ENCODE measurements at places on chromosomes 1 and 21.

- DNase-seq, result no peak
Measured at GRCh38 chr1:153217212-153217611, at the start of gene PRR9. PRR9 (plus strand) TSS chr1:153217584; CDS start chr1:153218145, 561 bp downstream.

DNA sequence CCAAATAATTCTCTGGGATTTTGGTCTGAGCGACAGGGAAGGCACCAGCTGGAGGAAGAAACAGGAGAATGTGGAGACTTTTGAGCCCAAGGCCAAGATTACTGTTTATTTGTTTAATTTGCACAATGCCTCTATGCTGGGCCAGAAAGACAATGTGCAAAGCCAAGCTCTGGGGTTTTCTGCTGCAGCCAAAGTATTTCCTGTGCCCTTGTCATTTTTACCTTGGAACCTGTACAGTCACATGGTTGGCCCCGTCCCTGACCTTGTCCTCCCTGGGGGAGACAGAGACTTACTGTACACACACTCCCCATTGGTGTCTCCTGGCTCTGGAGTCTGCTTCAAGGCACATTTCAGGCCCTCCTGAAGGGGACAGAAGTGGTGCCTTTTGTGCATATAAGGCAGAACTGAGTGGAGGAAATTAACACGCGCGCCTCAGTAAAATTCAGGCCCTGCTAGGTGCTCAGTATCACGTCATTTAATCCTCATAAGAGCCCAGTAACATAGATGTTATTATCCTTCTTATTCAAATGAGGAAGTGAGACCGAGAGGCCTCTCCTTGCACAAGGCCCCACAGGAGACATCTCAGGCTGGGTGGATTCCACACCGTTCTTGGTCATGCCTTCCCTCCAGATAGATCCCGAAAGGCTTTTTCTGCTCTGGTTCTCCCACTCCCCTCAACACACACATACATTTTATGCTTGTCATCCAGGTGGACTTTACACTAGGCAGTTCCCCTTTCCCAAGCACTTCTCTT lies 21.1 kb downstream of the C1orf115 start:
- no peak for DNase-seq

DNA sequence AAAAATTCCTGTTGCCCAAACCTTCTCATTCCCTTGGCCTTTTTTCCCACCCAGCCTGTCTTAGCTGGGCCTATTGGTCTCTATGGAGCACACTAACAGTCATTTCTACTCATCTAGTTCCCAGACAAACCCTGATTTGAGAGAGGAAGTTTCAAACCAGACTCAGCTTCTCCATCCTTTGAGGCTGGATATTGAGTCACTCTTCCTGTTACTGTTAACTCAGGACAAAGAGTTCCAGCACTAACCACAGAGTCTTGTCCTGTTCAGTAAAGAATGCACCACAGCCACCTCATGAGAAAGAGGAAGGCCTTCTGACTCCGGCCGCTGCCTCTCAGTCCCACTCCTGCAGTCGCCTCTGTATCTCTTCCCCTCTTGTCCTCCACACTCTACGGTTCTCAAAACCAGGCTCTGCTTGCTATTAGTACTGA lies 137.8 kb downstream of the PTPRC start:
- DNase-seq, result peak; percentile 22

- DNase-seq, result no peak
Measured at GRCh38 chr21:33949516-33950430, 34.2 kb upstream of the ATP5PO start.

DNA sequence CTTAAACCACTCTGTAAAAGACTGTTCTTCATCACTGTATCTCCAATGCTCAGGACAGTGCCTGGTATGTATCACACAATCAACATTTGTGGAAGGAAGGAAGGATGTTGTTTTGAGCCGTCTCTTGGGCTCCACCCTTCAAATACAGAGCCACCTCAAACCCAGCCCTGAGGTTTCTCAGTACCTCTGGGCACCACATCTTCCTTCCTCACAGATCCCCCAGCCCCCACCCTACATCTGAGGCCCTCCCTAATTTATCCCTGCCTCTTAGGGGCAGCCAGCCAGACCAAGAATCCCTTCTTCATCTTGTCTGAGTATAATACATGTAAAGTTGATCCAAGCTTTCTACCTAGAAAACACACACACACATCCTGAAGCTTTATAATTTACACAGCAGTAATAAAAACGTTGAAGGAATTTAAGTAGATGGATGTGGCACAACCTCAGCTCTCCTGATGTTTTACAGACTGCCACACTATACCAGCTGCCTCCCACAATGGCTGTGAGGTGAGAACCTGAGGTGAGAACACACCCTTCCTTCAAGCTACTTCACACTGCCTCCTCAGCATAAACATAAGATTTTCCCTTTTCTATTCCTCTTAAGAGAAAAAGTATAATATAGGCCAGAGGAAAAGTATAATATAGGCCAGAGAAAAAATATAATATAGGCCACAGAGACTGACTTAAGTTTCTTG lies 48.5 kb downstream of the CDC7 start:
- no peak for DNase-seq

DNA sequence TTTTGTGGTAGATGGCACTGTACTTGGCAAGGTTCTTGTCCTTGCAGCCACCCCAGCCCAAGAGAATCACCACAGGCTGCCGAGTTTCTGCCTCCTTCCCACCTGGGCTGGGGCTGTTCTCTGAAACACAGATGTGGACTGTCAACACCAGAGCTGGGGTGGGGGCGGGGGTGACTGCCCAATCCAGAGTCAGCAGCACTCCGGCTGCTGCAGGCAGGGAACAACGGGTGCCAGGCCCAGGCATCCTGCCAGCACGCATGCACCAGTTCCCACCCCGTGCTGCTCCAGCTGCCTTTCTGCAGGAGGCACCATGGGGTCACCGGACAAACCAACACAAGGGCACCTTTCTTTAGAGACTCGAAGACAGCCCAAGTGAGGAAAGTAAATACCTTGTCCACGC lies 14.1 kb downstream of the TMEM53 start:
- peak; percentile 84 for DNase-seq

Measured in nucleus accumbens (tissue), 56 donors.